Activated naive CD8-positive, alpha-beta T cell treated with anti-CD3 and anti-CD28 coated beads, Interleukin-2, amount 10 ng/mL, durations not matched to agents 7 days and 5 days (primary cell): ENCODE measurements at places on chromosomes 5 and 9.

GRCh38 chr5:42586625-42587024, 163.4 kb downstream of the GHR start:
- DNase-seq = no peak

DNA sequence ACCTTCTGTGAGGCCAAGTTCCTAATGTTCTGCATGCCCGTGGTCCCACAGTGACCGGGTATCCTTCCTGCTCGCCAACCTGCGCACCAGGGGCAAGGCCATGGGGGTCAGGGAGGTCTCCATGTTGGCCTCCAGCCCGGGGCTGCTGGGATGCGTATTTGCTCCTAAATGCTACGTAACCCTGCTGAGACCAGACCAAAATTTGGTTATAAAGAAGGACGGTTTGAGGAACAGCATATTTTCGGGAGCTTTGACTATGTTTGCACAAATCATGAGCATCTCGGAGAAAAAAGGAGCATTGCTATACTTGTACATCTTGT, 35.7 kb upstream of the CLK4 start:
- no peak for DNase-seq

DNA sequence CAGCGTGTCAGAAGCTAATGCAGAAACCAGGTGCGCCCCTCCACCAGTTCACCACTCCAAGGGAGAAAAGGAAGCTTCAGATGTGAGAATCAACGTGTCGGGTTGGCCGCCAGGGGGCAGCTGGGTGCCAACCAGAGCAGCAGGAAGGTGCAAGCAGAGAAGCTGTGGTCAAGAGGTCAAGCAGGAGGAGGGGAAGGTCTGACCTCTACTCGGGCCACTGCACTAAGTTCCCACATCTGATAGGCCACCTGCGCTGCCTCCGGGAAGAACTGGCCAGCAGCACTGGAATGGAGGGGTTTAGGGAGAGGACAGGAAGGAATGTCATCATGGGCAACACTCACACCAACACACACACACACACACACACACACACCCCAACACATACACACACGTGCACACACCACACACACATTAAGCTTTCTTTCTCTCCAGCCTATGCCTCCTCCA, 31.4 kb downstream of the ANXA6 start:
- DNase-seq = peak; percentile 76

DNA sequence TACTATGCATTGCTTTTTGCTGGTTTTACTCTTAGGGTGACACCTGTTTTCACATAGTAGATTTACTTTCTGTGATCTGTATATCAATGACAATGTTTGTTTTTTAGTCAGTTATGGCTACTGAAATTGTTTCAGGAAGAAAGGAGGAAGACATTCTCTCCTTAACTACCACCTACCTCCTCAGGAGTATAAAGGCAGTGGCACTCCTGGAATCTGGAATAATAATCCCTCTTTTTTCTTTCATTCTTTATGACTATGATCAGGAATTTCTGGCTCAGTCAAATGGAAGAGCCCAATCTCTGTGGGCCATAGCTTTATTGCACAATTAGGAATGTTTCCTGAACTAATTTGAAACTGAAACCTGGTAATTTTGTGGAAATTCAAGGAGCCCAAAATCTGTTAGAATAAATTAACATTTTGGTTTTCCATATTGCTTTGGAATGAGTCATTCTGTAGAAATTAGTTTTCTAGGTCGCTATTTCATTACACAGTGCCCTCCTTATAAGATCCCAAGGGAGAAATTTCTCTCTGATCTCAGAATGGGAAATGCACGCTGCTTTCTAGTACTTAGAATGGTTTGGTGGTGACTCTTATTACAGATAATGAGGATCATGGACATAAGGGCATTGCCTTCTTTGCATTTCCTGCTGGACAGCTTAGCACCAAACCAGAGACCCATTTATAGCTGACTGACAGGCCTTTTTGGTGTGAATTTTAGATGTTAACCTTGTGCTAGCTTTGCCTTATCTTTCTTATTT, 95.3 kb upstream of the VLDLR start:
- no peak for DNase-seq

DNA sequence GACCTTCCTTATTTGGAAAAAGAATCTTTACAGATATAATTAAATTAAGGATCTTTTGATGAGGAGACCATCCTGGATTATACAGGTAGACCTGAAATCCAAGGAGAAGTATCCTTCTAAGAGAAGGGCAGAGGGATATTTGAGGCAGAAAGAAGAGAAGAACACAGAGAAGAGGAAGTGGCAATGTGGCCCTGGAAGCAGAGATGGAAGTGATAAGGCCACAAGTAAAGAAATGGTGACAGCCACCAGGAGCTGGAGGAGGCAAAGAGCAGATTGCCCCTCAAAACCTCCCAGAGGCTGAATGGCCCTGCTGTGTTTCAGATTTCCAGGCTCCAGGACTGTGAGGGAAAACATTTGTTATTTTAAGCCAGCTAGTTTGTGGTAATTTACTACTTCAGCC, 93.0 kb upstream of the ANKRD55 start:
- no peak for DNase-seq

GRCh38 chr5:68698025-68698940, 395.5 kb upstream of the SLC30A5 start:
- no peak for DNase-seq

DNA sequence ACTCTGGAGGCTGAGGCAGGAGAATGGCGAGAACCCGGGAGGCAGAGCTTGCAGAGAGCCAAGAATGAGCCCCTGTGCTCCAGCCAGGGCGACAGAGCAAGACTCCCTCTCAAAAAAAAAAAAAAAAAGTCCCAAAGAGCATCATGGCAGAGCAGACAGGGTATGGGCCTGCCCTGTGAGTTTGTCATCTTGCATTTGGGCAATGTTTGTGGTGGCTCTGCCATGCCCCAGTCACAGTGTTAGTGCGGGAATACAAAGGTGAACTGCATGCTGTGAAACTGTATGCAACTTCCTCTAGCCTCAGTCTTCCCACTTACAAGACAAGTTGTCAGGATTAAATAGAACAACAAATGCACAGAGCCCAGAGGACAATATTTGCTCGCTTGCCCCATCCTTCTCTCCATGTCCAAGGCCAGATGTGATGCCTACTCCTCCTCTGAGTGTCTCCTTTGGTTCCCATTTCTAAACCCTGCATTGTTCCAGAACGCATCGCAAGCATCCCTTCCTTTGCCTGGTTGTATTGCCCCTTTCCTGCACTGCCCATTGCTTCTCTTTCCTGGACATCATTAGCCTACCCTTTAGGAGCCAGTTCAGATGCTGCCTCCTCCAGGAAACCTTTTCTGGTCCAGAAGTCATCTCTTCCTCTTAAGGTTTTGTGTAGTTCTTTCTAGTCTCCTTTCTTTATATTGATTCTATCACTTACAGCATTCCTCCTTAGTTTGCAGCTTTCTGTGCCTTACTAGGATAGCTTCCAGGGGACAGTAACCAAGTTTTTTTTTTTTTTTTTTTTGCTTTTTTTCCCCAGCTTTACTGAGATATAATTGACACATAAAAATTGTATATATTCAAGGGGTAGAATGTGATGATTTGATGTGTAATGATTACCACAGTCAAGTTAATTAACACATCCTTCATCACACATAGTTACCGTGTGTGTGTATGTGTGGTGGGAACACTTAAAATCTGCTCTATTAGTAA, 69.0 kb upstream of the TNFAIP8 start:
- DNase-seq = no peak

- DNase-seq = no peak
These were observed 6.2 kb downstream of the ZNF883 start for GRCh38 chr9:113005777-113006176.

- peak; percentile 41 for DNase-seq
These were observed 191.2 kb downstream of the PIK3R1 start for GRCh38 chr5:68406767-68407241.

- no peak for DNase-seq
These were observed 203.3 kb upstream of the CDH9 start for GRCh38 chr5:27241564-27242257.

- no peak for DNase-seq
These were observed 24.1 kb downstream of the WWC1 start for GRCh38 chr5:168315416-168316138.

GRCh38 chr9:70106571-70106970, 62.9 kb downstream of the MAMDC2 start:
- no peak for DNase-seq

- no peak for DNase-seq
These were observed 88.5 kb downstream of the ALDH1A1 start for GRCh38 chr9:72864327-72864726.

DNA sequence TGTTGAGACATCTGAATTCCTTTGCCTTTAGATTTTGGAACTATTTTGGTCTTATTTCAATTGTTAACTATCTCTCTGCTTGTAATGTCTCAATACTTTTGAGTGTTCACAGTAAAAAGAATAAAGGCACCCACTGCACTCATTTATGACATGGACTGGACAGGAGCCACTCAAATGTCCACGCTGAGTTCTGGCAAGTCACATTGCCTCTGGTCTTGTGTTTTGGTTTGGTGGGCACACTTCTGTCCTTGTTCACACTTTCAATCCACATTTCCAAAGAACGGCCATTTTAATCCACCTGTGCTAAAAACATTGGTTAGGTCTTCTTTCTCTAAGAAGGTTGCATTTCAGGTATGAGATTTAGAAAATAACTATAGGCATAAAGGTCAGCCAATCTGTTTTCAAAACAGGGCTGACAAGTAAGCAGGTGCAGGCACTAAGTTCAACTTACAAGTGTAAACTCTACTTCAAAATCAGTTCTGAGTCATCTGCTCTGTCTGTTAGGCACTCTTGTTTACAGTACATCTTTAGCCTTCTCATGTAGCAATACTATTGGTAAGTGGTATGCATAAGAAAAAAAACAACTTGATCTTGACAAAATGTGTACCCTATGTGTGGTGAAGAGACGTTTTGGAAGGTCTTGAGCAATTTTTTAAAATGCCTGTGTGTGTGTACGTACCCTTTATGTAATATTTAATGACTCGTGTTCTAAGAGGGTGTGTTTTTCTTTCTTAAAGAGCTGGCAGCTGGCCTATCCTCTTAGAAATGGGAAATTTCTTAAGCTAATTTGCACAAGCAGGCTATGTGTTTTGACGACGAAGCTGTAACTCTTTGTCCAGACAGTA, 31.5 kb upstream of the ZFAND5 start:
- DNase-seq = no peak

GRCh38 chr9:73116880-73117279, 34.8 kb upstream of the ANXA1 start:
- DNase-seq = no peak
